Activated CD4-positive, alpha-beta memory T cell treated with anti-CD3 and anti-CD28 coated beads, Interleukin-2, amount 10 ng/mL, durations not matched to agents 7 days and 5 days (primary cell): ENCODE measurements at places on chromosomes 13 and 19. TPM values are rescaled to one million over a fixed set of nuclear protein-coding genes. Genes with fewer than 3 reads are reported as not detected.

- no peak for DNase-seq
These were observed 280.2 kb upstream of the EDNRB start for GRCh38 chr13:78198821-78199220.

The COG3 gene
- 24.6 TPM for total RNA-seq

DNA sequence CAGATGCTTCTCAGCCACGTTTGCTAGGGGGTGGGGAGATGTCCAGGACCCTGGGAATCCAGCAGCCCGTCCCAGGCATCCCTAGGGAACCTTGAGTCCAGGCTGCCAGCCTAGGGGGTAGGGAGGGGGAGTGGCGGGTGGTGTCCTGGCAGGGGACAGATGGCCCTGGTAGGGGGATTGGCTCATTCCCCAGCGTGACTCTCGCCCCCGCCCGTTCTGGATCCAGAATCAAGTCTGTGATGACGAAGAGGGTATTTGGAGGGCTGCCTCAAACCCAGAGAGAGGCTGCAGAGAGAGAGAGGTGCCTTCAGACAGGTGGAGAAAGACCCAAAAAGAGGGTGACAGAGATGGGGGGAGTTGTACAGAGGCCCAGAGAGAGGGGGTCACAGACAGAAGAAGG is 4.1 kb downstream of the SLC17A7 start:
- no peak for DNase-seq

GRCh38 chr19:33329736-33330135 is 27.4 kb upstream of the CEBPA start:
- DNase-seq, result no peak

GRCh38 chr13:49370371-49370770 is 73.5 kb downstream of the CAB39L start:
- no peak for DNase-seq

DNA sequence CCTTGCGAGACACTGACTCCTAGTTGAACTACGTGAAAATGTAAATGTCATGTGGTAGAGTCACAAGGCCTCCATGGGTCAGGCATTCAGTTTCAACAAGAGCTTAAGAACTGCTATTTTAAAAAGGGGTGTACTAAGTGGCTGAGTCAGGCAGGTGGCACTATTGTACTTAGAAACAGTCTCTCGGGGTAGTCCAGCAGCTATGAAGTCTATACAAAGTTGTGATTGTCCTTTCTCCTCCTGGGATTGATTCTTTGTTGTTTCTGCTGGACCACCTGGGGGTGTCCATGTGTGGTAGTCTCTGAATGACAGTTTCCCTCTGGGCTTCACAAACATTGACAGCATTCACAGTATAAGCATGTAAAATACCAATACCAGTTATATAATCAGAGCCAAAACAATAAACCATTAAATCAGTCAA is 33.0 kb downstream of the UGGT2 start:
- DNase-seq, result no peak

- no peak for DNase-seq
These were observed 59.8 kb upstream of the RCBTB2 start for GRCh38 chr13:48592688-48593049.

The F10 gene
- total RNA-seq, result not detected

The RXFP2 gene
- not detected for total RNA-seq

DNA sequence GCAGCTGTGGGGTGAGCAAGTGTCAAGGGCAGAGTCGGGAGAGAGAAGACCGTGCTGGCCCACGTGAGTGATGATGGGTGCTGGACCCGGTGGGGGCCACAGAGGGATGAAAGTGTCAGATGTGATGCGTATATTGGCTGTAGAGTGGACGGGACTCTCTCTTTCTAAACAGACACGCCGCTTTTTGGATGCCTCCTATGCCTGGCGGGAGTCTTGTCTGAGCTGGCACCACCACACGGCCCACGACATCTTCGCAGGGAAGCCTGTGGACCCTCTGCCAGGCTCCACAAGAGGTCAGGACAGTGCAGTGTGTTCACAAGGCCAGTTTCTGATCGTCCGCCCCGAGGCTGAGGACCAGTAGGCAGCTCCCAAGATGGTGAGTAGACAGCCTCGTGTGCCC is 12.9 kb upstream of the MRI1 start:
- no peak for DNase-seq

- no peak for DNase-seq
These were observed 36.3 kb downstream of the MICU2 start for GRCh38 chr13:21567714-21568113.

GRCh38 chr13:41075034-41075433 is 13.7 kb downstream of the WBP4 start:
- DNase-seq, result no peak

The PPP1R37 gene
- 16.4 TPM for total RNA-seq

- DNase-seq, result no peak
These were observed 82.8 kb upstream of the ZNF536 start for GRCh38 chr19:30289336-30289735.

DNA sequence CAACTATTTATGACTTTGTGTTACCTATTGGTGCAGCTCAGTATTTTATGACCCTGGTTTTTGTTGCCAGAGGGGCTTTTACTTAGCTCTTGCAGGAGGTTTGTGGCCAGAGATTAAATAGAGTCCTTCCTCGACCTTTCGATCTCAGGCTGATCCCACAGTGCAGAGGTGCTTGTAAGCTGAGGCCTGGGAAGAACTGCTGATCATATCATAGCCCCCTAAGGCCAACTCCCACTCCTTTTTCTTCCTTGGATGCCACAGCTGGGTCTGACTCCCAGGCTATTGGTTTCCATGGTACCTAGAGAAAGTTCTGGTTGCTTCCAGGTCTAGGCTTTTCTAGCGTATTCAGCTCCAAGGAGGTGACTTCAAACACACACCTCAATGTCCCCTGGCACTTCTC is 324.9 kb downstream of the FOXO1 start:
- DNase-seq, result no peak

DNA sequence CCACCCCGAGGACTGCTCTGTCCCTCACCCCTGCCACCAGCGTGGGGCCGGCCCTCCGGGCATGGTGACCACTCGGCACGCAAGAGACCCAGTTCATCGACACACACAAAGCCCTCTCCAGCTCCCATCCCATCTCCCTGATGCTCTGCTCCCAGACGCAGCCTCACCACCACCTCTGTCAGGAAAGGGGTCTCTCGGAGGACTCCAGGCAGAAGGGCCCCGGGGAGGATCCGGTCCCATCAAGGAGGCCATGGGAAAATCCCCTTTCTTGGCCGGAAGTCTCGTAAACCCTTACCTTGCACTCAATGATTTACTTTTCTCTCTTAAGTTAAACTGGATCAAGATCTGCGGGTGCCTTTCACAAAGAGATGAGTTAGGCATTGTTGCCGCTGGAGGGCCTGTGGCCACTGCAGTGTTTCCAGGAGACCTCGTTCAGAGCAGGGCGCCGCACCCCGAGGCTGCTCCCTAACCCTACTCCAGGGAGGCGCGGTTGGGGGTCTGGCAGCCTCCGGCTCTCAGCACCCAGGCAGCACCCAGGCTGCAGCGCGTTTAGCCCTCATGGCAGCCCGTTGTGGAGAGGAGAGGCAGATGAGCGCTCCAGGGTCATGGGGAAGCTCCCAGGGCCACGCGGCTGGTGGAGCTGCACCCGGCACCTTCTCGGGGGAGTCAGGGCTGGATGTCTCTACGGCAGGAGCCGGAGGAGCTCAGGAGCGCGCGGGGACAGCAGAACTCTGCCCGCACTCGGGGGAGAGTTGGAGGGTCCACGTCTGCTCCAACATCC is 31.0 kb downstream of the C2CD4C start:
- DNase-seq, result no peak

The CD209 gene
- not detected for total RNA-seq

GRCh38 chr19:44687888-44688287 is 11.1 kb upstream of the CEACAM16 start:
- no peak for DNase-seq

GRCh38 chr13:27971236-27971645 is 2.1 kb upstream of the CDX2 start:
- DNase-seq, result no peak

GRCh38 chr13:110442930-110443621 is 118.4 kb downstream of the RAB20 start:
- no peak for DNase-seq

The C1QTNF9B gene
- not detected for total RNA-seq

The ZNF69 gene
- total RNA-seq, result 2.3 TPM

GRCh38 chr13:44212633-44213396 is 160.8 kb upstream of the SERP2 start:
- DNase-seq, result no peak

- DNase-seq, result no peak
These were observed 69.8 kb upstream of the SERP2 start for GRCh38 chr13:44303681-44304432.

GRCh38 chr13:89748716-89749115 is 1598.8 kb upstream of the MIR17HG start:
- DNase-seq, result no peak

DNA sequence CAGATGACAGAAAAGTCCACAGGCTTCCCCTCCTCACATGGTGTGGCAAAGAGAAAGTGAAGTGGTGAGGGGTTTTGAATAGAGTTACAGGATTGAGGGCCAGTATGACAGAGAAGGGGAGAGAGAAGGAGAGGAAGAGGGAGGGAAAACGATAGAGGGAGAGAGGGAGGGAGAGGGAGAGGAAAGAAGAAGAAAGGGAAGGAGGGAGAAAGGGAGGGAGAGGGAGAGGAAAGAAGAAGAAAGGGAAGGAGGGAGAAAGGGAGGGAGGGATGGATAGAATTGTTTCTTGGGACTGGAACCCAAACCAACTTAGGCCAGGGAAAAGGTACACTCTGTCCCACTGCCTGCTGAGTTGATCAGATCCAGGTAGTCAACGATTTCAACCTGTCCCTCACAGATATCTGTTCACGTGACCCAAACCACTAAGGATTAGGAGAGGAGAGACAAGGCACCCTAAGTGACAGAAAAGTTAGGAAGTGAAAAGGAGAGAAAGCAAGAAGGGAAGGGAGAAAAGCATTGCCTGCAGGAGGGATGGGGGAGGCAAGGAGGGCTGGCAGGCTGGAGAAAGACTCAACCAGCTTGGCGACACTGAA is 8.1 kb upstream of the IGFL3 start:
- DNase-seq, result no peak

GRCh38 chr13:29676535-29676934 is 81.0 kb upstream of the SLC7A1 start:
- no peak for DNase-seq

DNA sequence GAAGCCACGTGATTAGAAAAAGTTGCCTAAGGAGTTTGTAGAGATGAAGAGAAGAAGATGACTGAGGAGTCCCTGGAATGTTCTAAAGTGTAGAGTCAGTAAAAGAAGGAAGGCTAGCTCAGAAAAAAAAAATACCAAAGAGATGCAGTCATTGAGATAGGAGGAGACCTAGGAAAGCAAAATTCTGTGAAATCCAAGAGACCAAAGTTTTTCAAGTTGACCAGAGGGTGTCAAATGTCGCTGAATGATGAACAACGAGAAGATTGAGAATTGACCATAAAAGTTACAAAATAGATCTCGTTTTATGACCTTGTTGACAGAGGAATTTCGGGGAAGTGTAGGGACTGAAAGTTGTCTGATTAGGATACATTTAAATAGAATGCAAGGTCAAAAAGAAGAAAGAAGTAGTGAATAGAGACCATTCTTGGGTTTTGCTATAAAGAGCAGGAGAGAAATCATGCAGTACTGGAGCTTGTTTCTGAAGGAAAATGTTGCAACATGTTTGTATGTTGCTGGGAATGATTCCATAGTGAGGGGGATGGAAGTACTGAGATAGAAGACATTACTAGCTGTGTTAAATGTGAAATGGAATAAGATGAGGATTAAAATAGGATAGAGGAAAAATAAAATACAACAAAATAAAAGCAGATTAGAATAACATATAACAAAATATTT is 30.2 kb upstream of the HTR2A start:
- no peak for DNase-seq

DNA sequence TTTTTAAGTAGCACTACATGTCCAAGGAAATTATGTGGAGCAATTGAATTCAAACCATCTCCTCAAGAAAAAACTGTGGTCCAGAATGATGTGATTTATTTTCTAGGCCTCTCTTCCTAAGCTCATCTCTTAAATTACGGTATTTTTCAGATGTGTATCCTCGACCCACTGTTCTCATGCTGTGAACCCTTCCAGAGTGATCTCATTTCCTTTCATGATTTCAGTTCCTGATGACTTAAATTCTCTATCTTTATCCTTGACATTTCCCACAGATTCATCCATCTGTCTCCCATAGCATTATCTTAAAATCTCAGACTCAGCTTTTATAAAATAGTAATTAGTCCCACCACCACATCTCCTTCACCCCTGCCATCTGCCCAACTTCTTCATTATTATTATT is 117.6 kb upstream of the SPRY2 start:
- no peak for DNase-seq

- no peak for DNase-seq
These were observed 1.8 kb downstream of the KLF16 start for GRCh38 chr19:1861599-1862031.

The CEACAM1 gene
- 43.0 TPM for total RNA-seq

The ATP4A gene
- not detected for total RNA-seq

The ZNF253 gene
- total RNA-seq, result 12.9 TPM
